ENCODE measurements at places on chromosomes 6 and 20.

DNA sequence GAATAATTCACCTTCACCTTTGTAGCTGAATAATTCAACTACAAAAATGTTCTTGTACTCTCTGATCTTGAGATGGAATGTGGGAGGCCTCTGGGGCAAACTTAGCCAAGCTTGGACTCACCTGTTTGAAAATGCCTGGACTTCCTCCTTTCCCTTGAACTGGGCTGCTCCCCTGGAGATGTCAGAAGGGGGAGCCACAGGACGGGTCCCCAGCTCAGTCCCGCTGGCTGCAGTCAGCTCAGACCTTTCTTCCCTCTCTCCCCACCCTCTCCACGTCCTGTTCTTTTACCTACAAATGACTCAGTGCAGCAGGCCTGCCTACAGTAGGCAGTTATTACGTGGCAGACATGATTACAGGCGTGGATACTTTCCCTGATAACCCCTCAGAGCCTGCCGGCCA is 131.5 kb upstream of the RALGAPA2 start:
- no peak for DNase-seq

DNA sequence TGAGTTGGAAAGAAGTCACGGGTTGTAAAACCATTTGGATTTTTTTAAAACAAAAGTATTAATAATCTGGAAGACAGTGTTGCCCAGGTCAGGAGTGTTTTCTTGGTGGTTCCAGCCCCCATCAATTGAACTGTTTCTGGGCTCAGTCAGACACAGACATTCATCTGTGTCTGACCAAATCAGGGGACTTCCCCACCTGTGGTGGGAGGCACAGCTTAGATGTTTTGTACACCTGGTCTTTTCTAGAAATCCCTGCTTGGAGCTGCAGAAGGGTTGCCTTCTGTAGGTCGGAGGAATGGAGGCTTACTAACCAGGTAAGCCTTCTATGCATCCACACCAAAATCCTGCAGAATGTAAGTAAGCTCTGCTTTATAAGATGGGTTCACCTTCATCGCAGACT is 63.6 kb downstream of the CDS2 start:
- no peak for DNase-seq

GRCh38 chr6:84515067-84515466 is 249.3 kb downstream of the TBX18 start:
- DNase-seq: no peak

- no peak for DNase-seq
Measured at GRCh38 chr6:110337486-110337885, 20.7 kb downstream of the METTL24 start.

DNA sequence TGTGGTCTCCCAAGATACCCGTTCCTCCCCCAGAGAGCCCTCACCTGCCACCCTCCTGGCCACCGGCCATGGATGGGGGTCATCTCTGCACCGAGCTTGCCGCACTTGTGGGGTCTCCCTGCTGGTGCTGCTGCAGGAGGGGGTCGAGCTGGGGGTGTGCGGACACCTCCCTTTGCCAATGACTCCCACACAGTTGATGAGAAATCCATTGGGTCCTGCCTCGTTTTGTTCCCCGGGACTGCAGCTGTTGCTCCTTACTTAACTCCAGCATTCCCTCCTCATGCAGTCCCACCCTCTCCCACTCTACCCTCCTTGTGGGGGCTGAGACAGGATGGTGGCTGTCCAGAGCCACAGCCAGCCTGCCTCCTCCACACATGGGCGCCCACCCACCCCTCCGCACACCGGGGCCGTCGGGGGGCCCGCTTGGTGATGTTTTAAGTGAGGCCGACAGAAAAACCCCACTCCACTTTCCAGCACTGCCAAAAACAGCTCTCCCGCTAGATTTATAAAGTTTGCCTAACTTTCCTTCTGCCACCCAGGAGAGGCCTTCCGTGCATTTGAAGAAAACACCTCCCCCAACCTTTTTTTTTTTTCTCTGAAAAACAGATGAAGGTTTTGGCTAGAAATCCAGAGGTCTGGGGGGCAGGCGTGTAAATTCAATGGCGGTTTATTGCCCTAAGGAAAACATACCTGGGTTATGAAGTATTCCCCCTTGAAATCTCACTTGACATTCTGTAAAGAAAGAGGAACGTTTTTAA is 53.5 kb upstream of the APCDD1L start:
- DNase-seq: no peak

DNA sequence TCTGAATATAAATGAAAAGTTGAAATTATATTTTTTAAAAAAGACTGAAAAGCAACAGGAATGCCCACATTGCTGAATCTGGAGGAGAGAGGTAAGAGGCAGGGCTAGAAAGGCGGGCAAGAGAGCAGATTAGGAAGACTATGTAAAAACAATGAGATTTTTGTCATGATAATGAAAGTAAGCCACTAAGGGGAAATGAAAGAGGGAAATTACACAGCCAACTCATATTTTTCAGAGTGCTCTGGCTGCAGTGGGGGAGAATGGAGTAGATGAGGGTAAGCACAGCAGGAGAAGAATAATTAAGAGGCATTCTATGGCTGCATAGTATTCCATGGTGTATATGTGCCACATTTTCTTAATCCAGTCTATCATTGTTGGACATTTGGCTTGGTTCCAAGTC is 281.9 kb downstream of the PKHD1 start:
- no peak for DNase-seq

DNA sequence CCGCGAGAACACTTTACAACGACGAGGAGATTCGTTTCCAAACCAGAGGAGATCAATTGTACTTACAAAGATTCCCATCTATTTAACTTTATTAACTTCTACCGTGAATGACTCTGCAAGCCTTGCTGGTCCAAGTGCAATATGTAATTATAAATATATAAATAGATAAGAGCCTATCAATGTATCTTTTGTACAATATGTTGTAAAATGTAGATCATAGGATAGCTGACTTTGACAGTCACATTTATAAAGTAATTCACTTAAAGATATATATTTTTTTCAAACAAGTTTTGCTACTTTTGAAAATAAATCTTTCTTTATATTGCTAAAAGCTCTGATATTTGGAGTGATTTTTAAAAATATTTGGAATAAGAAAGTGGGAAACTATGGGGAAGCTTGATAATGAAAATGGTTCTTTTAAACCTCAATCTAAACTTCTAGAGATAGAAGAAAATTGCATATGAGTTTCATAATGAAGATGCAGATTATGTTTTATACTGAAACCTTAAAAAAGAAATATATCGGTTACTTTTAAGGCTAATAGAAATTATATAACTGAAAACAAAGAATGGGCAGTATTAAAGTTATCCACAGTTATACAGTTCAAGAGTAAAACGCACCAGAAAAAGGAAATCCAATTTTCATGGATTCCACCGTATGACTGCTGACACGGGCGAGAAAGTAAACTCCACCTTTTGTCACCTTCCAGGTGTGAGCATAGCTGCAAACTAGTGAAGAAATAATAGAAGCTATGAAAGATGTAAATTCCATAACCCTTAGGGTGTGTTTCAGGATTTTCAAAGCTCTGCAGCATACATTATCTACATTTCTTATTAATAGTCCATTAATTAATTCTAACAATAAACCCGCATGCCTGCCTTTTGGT is 3.3 kb downstream of the TCF21 start:
- DNase-seq: no peak

- DNase-seq: no peak
Measured at GRCh38 chr6:5260111-5260620, 584 bp downstream of the LYRM4 start.

All from hippocampal formation (tissue), 2 donors.